ENCODE measurements at places on chromosomes 16 and 17.

DNA sequence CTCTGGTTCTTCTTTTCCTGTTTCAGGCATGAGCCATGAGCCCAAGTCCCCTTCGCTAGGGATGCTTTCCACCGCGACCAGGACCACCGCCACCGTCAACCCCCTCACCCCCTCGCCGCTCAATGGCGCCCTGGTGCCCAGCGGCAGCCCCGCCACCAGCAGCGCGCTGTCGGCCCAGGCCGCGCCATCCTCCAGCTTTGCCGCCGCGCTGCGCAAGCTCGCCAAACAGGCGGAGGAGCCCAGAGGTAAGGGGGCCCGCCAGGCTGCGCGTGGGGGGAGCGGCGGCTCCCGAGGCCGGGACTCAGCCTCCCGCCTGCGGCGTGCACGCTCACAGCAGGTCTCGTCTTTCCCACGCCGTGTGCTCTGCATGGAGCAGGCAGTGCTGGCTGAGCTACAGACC is 20.8 kb downstream of the GSE1 start:
- no peak for DNase-seq

DNA sequence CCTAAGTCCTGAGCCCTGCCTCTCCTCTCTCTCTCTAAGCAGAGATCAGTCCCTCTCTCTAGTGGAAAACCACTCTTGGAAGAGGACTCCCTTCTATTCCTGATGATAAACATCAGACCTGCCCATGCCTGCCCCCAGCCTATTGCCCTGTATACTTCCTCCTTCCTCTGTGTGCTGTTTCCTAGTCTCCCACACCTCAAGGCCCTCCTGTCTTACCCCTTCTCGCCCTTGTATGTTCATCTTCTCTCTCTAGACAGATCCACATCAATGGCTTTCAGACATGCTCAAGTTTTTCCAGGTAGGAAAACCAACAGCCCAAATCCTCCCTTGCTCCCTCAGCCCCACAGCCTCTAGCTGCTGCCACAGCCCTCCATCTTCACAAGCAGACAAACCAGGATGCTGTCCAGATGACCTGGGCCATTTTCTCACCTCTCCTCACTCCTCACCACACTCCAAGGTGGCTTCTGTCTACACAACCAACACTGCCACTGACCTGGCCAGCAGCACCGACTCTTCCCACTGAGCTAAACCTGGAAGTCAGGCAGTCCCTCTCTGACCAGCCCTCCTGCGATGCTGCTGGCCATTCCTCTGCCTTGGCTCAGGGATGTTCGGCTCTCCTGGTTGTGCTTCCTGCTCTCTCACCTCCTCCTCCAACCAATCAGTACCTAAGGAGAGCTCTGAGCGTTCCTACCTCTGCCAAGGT is 36.3 kb downstream of the MARF1 start:
- no peak for DNase-seq

DNA sequence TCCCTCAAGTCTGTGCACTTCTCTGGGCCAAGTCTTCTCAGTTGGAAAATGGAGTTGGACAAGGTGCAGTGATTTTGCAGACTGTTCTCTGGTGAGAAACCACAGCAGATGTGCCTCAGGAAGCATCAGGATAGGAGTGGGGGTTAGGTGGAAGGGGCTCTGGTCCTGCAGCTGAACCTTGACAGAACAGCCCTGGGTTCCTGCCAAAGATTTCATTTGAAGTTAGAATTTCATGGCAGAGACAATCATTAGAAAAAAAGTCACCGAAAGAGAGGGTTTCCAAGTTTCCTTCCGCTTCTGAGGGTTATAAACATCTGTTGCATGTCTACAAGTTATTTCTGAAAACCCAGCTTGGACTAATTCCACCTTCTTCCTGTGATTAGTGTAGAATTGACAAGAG is 80.4 kb upstream of the IRX3 start:
- DNase-seq = no peak

GRCh38 chr16:83813823-83814658 is 6.3 kb downstream of the HSBP1 start:
- DNase-seq = no peak

- no peak for DNase-seq
These were observed 16.7 kb downstream of the RFFL start for GRCh38 chr17:35046740-35047283.

- DNase-seq = no peak
These were observed 8.1 kb downstream of the CD300LG start for GRCh38 chr17:43855061-43855460.

DNA sequence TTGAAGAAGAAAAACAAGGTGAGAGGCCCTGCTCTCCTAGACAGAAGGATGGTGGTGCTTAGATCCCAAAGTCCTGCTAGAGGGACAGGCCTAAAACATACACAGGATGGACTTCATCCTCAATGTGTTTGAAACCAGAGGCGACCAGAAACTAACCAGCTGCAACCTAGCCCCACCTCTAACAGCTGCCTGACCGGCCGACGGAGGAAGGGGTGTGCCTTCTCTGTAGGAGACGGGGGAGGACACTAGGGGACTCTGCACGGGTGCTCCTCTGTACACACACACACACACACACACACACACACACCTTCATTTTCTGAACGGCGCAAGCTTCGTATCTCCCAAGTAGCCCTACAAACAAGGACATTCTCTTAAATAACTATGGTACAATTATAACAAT is 24.3 kb upstream of the PITPNM3 start:
- peak; percentile 42 for DNase-seq

DNA sequence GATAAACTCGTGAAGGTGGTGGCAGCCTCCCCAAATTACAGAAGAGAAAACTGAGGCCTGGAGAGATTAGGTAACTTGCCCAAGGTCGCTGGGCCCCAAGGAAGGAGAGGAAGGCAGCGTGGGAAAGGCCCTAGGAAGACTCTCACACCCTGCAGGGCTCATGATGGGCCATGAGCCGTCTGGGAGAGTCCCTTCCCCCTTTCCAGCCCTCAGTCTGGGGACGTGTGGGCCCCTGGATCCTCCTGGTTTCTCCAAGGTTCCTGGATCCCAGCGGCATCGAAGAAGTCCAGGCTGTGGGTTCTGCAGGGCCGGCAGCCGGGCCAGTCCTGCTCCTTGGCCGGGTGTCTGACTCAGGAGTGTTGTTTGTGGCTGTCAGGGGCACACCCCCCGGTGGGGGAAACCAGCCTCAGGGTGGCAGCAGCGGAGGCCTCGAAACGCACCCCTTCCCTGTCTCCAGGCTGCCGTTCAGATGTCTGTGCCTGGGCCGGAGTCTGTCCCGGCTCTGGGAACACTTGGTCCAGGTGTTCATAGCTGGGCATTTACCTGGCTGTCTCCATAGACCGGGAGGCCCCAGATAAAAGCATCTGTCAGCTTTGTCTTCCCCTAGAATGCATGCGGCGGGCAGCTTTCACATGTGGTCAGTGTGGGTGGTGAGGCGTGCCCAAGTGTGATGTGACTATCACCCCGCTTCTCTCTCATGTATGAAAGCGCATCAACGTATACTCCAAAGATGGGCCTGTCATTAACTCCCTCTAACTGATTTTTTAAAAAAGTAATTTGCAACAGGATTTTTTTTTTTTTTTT is 3.7 kb upstream of the RAP1GAP2 start:
- DNase-seq = no peak

GRCh38 chr16:69217433-69217832 is 30.5 kb downstream of the SNTB2 start:
- DNase-seq = no peak

DNA sequence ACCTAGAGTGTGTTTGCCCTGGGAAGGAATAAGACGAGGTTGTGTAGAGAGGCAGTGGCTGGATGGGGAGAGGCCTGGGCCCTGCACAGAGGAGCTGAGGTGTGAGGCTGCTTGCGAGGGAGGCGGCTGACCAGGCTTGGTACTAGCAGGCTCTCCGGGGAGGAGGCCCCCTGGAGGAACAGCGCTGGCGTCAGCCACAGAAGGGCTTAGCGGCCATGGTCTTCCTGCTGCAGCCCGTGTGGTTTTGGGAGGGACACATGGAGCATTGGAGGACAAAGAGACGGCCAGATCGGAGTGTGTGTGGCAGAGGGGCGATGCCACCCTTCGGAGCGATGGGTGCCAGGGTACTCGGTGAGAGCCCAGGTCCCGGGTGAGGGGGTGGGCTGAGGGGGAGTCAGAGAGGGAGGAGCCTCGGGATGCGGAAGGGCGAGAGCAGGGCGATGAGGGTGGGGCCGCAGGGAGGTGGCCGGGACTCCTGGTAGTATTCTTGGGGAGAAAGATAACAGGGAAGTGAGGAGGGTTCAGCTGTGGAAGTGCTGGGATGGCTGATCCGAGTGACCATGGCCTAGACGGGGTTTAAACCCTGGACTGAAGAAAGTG is 8.3 kb downstream of the BANP start:
- peak; percentile 25 for DNase-seq

- no peak for DNase-seq
These were observed 48.2 kb upstream of the NSRP1 start for GRCh38 chr17:30068465-30068864.

- no peak for DNase-seq
These were observed 942 bp downstream of the RAB40C start for GRCh38 chr16:590815-591200.

GRCh38 chr17:42598905-42599304 is 10.3 kb downstream of the RETREG3 start:
- DNase-seq = no peak

DNA sequence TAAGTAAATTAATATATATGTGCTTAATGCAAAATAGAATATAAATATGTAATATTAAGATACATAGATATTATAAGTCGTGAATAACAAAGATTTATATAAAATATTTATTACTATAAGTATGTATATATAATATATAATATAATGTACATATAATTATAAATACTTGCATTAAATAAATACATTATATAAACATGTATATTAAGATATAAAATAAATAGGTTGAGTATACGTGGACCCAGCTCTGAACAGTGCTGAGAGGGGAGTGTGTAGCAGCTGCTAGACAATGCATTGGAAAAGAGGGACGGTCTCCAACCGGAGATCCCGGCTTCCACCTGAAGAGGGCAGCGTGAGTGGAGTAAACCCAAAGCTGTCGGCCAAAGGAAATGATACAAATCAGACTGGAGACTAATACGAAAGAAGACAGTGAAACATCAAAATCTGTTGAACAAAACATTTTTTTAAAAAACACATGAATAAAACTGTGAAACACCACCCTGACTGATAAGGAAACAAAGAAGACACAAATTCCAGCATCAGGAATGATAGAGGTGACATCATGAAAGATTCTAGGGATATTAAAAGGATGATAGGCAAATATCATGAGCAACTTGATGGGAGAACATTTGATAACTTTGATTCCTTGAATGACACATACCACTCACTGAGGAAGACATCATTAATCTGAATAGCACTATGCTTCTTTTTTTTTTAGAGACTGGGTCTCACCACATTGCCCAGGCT is 125.4 kb upstream of the CHMP6 start:
- DNase-seq = peak; percentile 68

DNA sequence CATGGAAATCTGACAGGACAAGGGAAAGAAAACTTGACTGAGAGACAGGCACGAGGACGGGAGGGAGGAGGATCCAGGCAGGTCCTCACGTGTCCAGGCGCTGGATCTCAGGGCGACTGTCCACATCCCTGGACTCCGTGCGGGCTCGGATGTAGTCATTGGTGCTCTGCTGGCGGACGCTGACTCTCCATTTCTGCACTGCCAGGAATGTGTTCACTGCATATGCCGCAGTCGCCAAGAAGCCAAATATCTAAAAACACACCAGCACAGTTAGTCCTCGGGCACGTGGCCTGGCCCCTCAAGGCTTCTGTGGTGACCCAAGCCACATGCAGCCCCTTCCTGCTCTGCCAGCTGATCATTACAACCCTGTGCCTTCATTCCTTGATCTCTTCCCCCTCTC is 17.5 kb downstream of the CMTM3 start:
- DNase-seq = no peak

GRCh38 chr17:55249861-55250260 is 14.9 kb upstream of the HLF start:
- no peak for DNase-seq

- no peak for DNase-seq
These were observed 137.9 kb upstream of the CACNG3 start for GRCh38 chr16:24118126-24118821.

- no peak for DNase-seq
These were observed 83.2 kb downstream of the MGAT5B start for GRCh38 chr17:76951375-76951905.

DNA sequence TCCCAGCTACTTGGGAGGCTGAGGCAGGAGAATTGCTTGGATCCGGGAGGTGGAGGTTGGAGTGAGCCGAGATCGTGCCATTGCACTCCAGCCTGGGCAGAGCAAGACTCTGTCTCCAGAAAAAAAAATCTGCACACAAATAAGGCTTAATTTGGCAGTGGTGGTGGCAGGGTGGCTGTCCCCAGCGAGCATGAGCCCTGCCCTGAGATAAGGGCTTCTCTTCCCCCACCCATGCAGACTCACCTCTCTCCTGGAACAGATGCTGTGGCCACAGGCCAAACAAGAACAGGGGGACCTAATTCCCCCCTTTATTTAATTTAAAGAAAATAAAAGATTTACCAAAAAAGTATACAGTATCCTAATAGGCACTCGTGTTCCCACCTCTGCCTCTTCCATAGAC is 157.2 kb downstream of the RAB11FIP4 start:
- peak; percentile 42 for DNase-seq

GRCh38 chr17:20010099-20010863 is 1.1 kb downstream of the SPECC1 start:
- DNase-seq = peak; percentile 87

DNA sequence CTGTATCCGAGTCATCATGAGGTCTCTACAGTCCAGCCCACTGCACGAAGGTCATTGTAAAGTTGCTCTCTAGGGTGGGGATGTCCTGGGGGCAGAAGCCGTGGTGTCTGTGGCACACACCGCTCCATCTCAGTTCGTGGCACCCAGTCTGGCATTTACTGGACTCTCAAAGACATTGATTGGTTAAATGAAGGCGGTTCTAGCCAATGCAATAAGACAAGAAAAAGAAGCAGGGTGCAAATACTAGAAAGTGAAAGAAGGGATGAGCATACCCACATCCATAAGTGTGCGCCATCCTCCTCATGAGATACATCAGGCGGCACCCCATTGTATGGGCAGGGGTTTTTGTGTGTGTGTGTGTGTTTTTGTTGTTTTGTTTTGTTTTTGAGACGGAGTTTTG is 10.7 kb upstream of the ATP2A3 start:
- no peak for DNase-seq

- DNase-seq = no peak
These were observed 81.4 kb downstream of the CNGB1 start for GRCh38 chr16:57889522-57889921.

- DNase-seq = no peak
These were observed 121.1 kb downstream of the TMEM114 start for GRCh38 chr16:8469102-8469778.

GRCh38 chr16:2143878-2144485 is 4.4 kb upstream of the RAB26 start:
- DNase-seq = no peak
